ENCODE measurements at places on chromosomes 7 and 10. TPM values are rescaled to one million over a fixed set of nuclear protein-coding genes. Genes with fewer than 3 reads are reported as not detected.

PTPRN2 gene
- polyA plus RNA-seq = 2.5 TPM

ZNF398 gene
- 9.4 TPM for polyA plus RNA-seq

AGR2 gene
- polyA plus RNA-seq = 12.8 TPM

SCART1 gene
- polyA plus RNA-seq = 1.4 TPM

ADAM12 gene
- polyA plus RNA-seq = 20.0 TPM

OR9A2 gene
- not detected for polyA plus RNA-seq

SSC4D gene
- 1.1 TPM for polyA plus RNA-seq

TMEM26 gene
- 12.5 TPM for polyA plus RNA-seq

IPMK gene
- 4.0 TPM for polyA plus RNA-seq

TET1 gene
- polyA plus RNA-seq = 11.5 TPM

ANXA8L1 gene
- polyA plus RNA-seq = not detected

CC2D2B gene
- polyA plus RNA-seq = 0.70 TPM

HOXA1 gene
- 0.76 TPM for polyA plus RNA-seq

IL15RA gene
- 3.9 TPM for polyA plus RNA-seq

CEP55 gene
- 8.2 TPM for polyA plus RNA-seq

HOXA4 gene
- 10.0 TPM for polyA plus RNA-seq

ITGB8 gene
- 5.4 TPM for polyA plus RNA-seq

SERPINE1 gene
- polyA plus RNA-seq = 7.2 TPM

ERLIN1 gene
- 28.5 TPM for polyA plus RNA-seq

PLXNA4 gene
- polyA plus RNA-seq = 3.3 TPM

ANKRD30A gene
- polyA plus RNA-seq = not detected

SDK1 gene
- 4.6 TPM for polyA plus RNA-seq

NOBOX gene
- polyA plus RNA-seq = not detected

CTTNBP2 gene
- 1.6 TPM for polyA plus RNA-seq

SH2D4B gene
- polyA plus RNA-seq = 0.16 TPM

HERC4 gene
- 32.3 TPM for polyA plus RNA-seq

AGAP9 gene
- polyA plus RNA-seq = 4.5 TPM

ZNF425 gene
- 4.7 TPM for polyA plus RNA-seq

PANK1 gene
- polyA plus RNA-seq = 16.9 TPM

CALU gene
- polyA plus RNA-seq = 239 TPM

CABCOCO1 gene
- polyA plus RNA-seq = 1.0 TPM

PNLIPRP3 gene
- 0.05 TPM for polyA plus RNA-seq

CUEDC2 gene
- polyA plus RNA-seq = 64.0 TPM

MYOZ1 gene
- polyA plus RNA-seq = 474 TPM

PCLO gene
- polyA plus RNA-seq = 0.55 TPM

OR13A1 gene
- not detected for polyA plus RNA-seq

ZC3HAV1L gene
- polyA plus RNA-seq = 19.8 TPM

CCDC146 gene
- polyA plus RNA-seq = 6.6 TPM

CH25H gene
- polyA plus RNA-seq = 0.39 TPM

OPALIN gene
- not detected for polyA plus RNA-seq

Measured in muscle of leg (tissue), 16 donors.